ENCODE measurements at places on chromosomes 3 and 15.
A peak's percentile ranks its signal among the peaks of the same experiment; 100 is the strongest.

DNA sequence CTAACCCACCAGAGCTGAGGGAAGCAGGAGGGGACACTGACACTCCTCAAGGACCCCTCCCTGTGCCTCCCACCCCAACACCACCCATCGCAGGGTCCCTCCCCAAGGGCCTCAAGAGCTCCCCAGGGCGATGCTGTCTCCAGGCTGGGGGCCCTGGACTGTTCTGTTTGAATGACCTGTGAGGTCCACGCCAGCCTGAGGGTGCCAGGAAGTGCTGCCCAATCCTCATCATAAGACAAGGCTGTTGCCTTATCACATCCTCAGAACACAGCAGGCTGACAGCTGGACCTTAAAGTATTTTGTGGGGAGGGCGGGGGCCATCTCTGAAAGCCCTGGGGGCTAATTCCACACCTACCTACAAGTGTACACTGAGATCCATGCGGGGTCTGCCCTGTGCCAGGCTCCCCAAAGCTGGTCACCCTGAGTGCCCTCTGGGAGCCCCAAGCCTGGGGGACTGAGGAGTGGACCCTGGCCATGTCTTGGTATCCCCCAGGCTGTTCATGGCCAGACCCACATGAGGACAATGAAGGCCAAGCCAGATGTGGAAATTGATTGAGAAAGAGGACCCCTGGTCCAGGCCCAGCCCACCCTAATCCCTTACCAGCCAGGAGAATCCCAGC is 23.8 kb upstream of the GOLGA6C start:
- DNase-seq, result no peak

- DNase-seq, result no peak
Observed at GRCh38 chr3:173553635-173554280, 156.2 kb downstream of the NLGN1 start.

DNA sequence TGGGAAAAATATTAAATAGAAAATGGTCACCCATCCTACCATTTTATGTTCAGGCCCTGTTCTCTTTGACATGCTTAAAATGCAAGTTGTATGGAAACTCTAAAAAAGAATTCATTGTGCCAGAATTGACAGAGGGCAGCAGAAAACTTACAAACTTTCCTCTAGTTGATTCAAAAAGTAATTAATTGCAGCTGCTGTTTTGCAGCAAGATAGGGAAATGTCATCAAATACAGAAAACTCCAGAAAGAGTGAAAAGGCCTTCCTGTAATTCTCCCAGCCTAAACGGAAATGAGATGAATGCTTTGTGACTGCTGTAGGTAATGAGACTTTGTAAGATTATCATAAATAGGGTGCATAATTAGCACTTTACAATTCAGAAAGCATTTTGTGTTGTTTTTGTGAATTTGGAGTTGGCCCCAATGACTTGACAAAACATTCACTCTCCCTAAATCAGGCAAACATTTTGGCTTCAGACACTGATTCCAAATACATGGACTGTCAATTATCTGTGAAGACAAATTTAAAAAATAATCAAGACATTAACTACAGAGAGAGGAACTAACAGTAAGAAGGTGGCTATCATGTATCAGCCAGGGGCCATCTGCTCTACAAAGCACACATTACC is 861.8 kb downstream of the SQOR start:
- no peak for DNase-seq

GRCh38 chr3:69058947-69059224 is 6.8 kb upstream of the TMF1 start:
- no peak for DNase-seq

DNA sequence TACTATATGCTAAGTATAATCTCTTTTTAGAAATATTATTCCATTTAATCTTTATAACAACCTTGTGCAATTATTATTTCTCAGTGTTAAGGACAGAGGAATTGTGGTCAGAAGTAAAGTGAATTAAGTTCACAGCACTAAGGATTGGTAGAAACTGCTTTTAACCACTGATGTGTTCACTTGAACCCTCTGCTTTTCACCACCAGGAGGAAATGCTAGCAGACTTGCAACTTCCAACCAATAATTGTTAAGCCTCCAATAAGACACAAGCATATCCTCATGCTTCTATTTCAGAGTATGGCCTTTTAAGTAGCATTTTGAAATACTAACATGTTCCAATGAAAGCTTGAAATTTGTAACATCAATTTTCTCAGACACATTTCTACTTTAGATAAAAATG is 527.4 kb downstream of the SI start:
- DNase-seq, result no peak

DNA sequence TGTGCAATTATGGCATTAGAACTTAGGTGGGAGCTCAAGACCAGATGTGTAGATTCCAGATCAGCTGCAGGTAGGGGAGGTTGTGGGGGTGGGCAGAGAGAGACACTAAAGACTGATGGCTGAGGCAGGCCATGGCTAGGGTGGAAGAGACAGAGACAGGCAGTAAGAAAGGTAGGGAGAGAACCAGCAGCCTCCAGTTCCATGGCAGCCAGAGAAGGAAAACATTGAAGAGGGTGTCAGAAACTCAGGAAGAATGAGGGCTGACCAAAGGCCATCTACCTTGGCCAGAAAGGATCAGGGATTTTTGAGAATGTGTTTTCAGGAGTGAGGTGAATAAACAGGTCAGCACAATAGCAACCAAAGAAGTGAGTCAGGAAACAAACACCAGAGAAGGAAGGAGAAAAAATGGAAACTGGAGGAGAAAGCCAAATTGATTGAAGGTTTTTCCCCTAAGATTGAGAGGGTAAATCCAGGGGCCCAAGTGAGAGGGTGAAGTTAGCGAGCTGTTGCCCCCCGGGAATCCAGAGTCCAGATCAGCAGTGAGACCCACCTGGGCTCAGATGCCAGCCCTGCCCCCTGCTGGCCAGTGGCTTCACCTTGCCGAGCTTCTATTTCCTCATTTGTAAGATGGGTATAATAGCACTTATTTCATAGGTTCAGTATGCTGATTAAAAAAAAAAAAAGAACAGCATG is 41.0 kb downstream of the ABHD2 start:
- peak; percentile 50 for DNase-seq

- DNase-seq, result no peak
Observed at GRCh38 chr15:63818629-63819028, 15.1 kb downstream of the HERC1 start.

DNA sequence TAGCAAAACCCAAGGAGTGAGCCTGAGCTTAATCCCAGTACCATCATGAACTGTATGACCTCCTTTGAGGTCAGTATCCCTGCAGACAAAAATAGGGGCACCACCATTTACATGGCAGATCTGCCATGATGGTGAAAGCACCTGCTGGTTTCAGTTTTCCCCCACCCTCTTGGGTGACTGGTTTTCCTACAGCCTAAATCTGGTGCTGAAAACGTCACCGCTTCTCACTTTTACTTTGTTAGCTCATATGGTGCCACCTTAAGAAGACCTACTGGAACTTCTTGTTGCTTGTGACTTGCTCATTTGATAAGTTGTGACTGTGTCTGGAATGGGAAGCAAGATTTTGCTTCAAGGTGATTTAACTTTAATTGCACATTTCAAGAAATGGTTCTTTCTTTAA is 5.1 kb downstream of the PPP1R2 start:
- DNase-seq, result no peak

DNA sequence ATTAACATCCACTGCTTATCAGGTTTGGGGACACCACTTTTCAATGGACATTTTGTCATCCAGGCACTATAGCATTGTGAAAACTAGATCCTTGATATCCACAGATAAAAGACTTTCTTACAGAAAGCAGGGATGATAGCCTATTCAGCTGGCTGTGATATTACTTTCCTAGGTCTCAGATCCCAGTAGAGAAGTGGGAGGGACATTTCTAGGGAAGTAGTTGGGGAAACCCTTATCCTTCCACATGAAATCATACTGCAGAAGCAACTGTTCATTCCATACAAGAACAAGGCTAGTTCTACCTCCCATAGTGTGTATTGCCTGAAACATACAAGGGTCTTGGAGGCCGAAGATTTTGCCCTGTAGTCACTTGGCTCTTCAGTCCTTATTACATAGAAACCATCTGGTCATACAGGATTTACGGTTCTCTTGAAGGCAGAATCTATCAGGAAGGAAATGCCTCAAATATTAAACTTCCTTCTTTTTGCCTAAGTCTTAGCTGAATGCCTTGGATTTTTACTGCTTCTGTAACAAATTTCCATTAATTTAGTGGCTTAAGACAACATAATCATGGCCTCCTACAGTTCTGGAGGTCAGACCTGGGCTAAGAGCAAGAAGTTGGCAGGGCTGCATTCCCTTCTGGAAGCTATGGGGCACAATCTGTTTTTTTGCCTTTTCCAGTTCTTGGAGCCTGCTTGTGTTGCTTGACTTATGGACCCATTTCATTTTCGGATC is 119.4 kb downstream of the ECT2 start:
- no peak for DNase-seq

GRCh38 chr3:139421460-139421859 is 32.0 kb upstream of the COPB2 start:
- no peak for DNase-seq

DNA sequence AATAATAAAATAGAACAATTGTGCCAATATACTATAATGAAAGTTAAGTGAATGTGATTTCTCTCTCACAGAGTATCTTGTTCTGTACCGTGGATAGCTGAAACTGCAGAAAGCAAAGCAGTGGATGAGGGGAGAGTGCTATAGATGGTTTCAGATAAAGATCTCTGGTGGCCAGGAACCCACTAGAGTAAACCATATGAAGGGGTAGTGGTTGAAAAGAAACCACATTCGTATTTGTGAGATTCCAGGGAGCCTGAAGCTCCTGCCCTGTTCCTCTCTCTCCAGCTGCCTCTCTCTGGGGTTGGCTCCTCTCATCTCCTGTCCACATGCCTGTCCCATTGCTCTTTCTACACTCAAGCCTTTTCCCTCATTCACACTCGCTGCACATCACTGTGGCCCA is 8.9 kb downstream of the ABHD17C start:
- no peak for DNase-seq

GRCh38 chr3:184977796-184978195 is 165.8 kb downstream of the VPS8 start:
- DNase-seq, result no peak

DNA sequence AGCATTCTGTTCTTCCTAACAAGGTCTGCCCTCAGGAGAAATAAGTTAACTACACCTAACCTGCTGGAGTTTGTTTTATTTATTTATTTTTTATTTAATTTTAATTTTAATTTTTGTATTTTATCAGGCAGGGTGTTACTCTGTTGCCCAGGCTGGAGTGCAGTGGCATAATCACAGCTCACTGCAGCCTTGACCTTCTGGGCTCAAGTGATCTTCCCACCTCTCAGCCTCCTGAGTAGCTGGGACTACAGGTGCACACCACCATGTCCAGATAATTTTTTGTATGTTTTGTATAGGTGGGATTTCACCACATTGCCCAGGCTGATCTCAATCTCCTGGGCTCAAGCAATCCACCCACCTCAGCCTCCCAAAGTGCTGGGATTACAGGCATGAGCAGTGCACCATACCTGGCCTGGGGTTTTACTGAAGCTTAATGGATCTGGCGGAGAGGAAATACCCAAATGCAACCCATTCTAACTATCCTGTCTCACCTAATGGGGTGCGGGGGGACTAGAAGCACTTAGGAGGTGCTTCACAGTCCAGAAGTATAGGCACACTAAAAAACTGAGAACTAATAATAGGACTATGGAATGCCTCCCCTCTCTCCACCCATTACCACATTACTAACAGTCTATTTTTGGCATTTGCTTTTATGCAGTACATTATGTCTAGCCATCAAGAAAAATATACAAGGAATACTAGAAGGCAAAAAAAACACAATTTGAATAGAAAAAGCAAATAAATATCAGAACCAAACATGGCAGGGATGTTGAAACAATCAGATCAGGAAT is 61.4 kb downstream of the TTBK2 start:
- no peak for DNase-seq

GRCh38 chr3:9226326-9226725 is 23.1 kb downstream of the SRGAP3 start:
- no peak for DNase-seq

Measured in stimulated activated CD4-positive, alpha-beta T cell treated with anti-CD3 and anti-CD28 coated beads, Interleukin-15, amount 100 ng/mL, for 1 hour (primary cell).